ENCODE measurements at places on chromosomes 7 and 10.

DNA sequence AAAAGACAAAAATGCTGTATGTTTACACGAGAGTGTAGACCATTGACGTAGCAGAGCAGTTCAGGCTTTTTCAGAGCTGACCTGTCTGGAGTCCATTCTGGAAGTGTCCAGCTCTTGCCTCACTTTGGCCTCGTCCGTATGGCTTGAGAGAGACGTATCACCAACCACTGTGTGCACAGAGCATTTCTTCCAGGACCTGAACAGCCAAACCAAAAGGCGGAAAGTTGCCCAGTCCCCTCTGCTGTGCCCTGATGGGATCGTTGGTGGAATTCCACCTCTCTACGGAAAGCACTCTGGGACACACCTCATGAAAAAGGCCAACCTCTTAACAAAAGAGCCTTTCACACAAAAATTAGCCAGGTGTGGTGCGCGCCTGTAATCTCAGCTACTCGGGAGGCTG is 184.7 kb upstream of the SH2B2 start:
- DNase-seq = no peak

DNA sequence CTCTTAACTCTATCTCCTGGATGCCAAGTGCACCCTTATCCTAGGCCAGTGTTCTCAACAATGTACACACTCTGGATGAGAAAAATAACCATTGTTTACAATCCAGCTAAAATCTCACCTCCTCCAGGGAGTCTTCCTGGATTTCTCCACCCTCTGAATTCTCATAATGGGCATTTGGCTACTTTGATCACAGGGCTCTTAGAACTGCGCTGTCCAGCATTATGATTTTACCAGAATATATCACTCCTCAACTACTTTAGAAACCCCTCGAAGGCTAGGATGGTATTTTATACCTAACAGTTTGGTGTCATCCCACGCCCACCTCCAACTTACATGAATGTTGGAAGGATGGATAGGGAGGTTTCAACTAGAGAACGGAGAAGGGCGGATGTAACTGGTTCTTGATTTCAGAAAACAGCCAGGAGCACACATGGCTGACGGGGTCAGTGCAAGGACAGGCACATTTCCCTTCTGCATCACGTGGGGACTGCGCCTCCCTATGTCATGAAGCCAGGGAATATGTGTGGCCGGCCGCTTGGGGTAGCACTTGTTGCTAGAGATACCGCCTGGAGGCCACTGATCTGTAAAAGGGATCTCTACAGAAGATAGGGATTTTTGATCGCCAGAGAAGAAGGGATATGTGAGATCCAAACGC is 1.2 kb upstream of the ATP6V0E2 start:
- no peak for DNase-seq

- DNase-seq = no peak
These were observed 260.1 kb downstream of the CCDC3 start for GRCh38 chr10:12741360-12741804.

DNA sequence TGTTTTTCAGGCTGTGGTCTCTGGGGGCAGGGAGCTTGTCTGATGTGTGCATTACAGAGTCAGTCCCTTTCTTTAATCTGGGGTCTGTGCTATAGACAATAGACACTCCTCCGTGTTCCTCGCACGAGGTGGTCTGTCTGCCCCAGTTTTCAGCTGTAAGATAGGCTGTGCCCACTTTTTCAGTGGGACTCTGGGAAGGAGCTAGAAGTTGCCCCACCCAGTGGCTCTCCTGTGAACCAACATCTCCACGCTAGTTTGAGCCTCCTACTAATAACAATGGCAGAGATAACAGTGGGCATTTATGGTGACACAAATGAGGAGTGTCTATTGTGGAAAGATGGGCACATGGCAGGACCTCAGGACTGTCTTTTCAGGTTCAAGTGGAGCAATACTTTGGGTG is 44.0 kb downstream of the ADRB1 start:
- DNase-seq = no peak

DNA sequence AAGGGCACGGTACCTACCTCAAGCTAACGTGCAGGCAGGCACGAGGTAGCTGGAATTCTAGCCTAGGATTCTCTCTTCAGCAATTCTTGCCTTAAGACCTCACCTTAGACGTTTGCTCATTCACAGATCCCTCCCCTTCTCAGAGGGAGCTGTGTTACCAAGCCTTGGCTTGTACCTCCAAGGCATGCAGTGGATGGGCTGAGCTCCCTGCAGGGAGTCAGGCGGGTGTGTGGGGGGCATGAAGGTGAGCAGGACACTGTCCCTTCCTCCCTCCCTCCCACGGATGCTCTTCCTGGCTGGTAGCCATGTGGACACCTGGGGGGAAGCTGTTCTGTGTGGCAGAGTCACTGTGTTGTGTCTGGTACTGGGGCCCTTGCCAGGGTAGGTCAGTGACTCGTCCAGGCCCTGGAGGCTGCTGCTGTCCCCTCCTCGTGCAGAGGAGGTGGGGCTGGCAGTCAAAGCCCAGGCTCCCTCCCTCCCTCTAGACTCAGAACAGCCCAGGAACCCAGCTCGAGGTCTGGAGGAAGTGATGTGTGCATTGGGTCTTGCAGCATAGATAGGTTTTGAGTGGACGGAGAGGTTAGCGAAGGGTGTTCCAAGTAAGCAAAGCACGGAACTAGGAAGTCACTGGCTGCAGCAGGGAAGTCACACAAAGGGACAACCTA is 222.2 kb upstream of the SH2B2 start:
- DNase-seq = no peak

DNA sequence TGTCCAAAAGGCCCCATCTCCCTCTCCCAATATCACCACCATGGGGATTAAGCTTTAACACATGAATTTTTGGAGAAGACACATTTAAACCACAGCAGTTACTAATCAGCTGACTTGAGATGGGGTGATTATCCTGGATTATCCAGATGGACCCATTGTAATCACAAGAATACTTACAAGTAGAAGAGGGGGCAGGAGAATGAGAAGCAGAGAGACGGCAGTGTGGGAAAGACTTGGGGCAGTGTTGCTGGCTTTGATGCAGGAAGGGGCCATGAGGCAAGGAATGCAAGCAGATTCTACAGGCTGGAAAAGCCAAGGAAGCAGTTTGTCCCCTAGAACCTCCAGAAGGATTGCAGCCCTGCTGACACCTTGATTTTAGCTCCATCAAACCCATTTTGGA is 30.7 kb upstream of the INMT start:
- no peak for DNase-seq

- no peak for DNase-seq
These were observed 111.9 kb upstream of the RPA3 start for GRCh38 chr7:7830122-7830878.

DNA sequence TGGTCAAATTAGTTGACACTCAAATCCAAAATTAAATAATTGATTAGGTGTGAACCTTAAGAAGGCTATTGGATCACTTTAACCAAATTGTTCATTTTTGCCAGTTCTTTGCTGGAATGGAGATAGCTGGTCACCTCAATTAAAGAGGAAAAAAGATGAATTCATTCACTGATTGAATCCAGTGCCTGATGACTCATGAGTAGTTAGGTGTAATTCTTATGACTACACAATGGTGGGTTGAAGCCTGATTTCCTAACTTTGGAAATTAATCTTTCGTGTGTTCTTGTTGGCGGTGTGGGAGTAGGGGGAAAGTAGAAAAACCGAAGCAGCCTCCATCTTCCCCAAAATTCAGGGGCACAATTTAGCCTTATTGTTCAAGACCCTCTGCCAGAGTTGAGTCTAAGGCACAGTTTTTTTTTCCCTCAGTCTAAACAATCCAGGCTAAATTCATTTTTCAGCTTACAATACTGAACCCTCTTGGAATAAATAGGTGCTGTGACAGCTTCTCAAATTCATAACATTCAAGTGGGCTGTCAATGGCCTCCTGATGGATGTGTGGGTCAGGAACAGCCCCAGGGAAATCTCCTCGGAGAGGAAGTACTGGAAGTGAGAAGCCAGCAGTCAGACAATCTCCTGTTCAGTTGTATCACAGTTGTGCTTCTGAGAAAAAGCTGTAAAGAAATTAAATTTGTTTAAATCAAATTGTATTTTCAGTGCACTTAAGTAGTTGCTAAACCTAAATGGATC is 356.6 kb downstream of the BBS9 start:
- no peak for DNase-seq

- DNase-seq = no peak
These were observed 239.1 kb upstream of the MYO3A start for GRCh38 chr10:25694971-25695370.

DNA sequence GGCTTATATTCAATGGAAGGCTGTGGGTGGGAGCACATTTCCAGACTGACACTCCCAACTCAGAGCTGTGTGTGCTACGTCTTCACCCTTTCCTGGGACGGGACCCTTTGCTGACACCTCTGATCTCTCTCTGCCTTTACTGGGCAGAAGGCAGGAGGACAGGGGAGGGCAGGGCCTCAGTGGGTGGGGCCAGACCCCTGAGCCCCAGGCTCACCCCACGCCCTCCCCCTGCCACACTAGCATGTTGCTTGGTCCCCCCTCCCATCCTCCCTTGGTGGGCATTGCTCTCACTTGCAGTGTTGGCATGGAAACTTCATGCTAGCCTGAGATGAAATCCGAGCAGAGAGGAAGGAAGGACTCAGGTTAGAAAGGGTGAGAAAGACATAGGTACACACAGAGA is 18.4 kb downstream of the TMEM273 start:
- DNase-seq = no peak

DNA sequence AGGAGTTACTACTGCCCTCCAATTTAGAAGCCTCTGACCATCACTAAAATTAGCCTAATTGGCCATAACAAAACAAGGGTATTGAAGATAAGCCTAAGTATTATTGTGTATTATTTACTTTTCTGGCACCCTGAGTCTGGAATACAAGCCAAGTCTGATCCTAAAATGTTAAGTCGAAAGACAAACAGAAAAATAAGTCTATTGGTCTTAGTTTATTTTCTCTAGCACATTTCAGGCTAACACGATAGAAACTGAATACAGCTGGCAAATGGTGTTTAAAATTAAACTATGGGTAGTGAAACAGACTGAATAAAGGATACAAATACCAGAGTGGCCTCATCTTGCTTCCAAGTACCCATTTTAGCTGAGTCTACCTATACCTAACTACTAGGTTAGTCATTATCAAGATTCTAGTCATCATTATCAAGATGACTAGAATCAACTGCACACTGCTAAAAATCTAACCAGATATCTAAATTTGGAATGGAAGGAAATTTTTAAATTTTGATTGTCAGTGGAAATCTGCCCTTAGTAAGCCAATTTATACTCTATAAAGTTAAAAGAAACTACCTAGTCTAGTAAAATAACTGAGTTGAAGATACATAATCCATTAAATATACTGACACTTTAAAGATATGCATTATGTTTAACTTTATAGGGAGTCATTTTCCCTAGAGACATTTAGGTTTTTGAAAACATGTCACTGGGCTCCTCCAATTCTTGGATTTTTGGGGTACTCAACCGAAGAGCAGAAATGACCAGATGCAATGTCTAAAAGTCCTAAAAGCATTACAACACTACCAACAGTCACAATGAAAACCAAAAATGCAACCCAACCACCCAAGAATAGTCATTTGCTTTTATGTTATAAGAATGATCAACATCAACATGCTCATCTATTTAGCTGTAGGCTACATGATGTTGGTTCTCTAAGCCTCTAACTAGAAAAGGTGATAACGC is 80.9 kb downstream of the NT5C2 start:
- no peak for DNase-seq

DNA sequence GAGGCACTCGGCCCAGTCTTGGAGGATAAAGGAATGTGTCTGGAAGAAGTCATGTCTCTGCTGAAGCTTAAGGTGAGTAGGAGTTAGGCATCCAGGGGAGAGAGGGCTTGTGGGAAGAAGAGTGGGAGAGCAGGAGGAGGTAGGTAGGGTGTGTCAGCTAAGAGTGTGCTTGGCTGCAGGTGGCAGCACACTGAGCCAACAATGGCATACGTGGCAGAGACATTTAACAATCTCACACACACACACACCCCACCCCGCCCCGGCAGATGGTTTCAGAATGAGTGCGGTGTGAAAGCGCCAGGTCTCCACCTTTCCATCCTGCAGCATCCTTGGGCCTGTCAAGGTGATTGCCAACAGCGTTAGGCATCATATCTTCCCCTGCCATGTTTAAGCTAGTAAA is 11.2 kb upstream of the ARPC1A start:
- peak; percentile 20 for DNase-seq

- DNase-seq = no peak
These were observed 109.1 kb downstream of the CPED1 start for GRCh38 chr7:121097577-121097976.

GRCh38 chr10:62869958-62870357 is 53.8 kb upstream of the EGR2 start:
- DNase-seq = no peak

DNA sequence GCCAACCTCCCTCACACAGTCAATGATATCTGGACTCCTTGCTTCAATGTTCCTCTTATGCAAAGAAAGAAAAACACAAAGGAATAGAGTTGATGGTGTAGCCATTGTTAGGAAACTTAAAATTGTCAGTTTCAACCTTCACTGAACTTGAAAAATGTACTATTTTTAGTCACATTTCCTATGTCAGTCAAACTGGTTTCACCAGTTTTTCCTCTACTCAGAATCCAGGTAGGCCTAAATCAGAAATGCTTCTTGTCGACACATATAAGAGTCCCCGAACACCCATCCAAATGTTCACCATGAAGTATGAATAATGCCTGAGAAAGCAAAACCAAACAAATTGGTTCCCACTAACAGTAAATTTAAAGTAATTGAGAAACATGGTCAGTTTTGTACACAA is 42.4 kb upstream of the ZMYND11 start:
- no peak for DNase-seq

DNA sequence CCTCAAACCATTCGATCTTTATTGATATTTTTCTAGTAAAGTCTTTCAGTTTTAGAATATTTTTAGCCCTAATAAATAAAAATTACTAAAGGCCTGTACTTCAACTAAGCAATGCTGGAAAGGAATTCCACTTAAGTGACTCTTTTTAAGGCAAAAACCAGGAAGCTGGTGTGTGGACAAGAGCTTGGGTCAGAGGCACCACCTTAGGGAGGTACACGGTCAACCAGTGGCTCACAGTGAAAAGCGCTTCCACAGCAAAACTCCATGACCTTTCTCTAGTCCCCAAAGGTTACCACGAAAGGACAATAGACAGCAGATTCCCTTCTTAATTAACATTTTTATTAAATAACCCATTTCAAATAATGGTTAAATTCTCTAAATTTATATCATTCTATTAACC is 31.2 kb downstream of the ARL3 start:
- DNase-seq = no peak

DNA sequence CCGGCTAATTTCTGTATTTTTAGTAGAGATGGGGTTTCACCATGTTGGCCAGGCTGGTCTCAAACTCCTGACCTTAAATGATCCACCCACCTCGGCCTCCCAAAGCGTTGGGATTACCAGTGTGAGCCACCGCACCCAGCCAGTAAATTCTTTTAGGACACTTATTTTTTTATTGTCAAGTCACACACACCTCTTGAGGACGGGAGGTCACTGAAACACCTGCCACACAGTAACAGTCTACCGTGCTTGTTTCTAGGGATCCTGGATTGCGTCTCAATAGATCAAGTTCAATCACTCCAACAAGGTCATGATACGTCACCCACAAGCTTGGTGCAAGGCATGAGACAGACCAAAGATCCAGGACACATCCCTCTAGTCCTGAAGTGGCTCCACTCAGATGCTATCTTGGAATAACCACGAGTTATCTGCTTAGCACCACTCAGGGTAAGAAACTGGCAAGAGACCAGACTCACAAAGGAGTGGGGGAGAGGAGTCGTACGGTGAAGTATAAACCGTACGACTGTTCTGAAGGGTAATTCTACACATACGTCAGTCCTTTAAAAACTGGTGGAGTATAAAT is 58.9 kb upstream of the NCAPG2 start:
- no peak for DNase-seq

- DNase-seq = no peak
These were observed 415.4 kb upstream of the LRRN3 start for GRCh38 chr7:110675383-110676103.

Data from stimulated activated CD8-positive, alpha-beta memory T cell treated with anti-CD3 and anti-CD28 coated beads, Interleukin-2, amount 100 ng/mL, for 48 hours (primary cell).